ENCODE measurements at places on chromosomes 5 and 9.

- no peak for DNase-seq
These were observed 156.4 kb downstream of the SPOCK1 start for GRCh38 chr5:137342764-137343163.

DNA sequence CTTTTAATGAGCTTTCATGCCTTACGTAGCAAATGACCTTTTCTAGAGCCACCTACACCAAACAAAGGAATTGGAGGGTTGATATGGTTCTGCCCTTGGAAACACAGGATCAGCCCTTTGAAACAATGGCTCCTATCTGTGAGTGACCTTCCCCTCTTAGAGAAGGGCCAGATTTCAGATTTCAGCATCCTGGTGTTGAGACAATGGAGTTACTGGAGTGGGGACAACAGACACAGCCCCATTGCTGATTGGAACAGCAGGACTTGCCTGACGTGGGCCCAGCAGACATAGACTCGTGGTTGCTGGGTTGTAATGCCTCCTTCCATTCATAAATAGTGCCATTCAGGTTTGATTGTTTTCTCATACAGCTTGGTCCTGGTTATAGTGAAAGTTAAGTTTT is 96.0 kb downstream of the GALNT10 start:
- DNase-seq, result no peak

DNA sequence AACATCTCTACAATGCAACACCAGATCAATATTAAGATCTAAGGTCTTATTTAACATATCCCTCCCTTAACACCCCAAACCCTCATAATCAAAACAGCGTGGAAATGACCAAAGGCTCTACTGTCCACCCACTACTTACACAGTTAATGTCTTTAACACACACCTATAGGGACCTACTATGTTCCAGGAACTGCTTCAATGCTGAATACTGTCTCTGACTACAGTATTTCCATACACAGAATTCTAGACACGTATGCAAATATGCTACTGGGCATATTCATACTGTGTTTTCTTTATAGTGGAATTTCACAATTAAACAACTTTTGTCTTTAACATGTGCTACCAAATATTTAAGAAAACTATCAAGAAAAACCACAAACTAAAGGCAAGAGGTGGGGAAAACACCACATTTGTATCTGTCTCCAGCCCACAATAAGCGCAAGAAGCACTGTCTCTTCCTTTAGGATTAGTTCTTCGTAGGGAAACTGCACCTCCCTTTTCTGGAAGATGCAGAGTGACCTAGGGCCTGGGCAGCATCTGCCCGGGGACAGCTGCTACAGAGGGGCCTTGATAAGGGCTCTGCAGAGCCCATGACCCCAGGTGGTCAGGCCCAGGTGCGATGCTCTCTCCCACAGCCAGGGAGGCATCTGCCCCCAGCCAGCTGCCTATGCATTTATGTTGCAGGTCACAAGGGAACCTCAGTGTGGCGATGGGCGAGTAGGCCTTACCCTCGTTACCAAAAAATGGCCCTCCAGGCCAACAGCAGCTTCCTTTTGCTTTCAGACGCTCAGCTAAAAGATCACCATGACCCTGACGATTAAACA is 55.2 kb downstream of the PSMB7 start:
- no peak for DNase-seq

DNA sequence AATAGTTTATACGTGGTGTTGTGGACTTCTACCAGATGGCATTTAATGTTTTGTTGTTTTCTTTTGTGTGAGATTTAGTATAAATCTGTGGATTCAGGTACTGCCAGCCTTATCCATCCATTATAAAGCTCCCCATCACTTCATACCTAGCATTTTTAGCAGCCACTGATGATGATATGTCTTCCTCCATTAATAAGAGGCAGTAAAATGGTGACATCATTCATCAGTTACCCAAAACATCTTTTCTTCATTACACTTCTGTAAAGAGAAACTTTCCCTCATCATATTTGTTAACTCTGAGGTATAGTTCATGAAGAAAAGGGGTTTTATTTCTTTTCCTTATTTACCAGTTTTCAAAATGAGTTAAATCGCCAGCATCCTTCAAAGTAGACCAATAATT is 19.4 kb downstream of the CHD1 start:
- DNase-seq, result no peak

GRCh38 chr9:4141296-4141695 is 158.6 kb downstream of the GLIS3 start:
- DNase-seq, result no peak

GRCh38 chr5:132470010-132470392 is 20.6 kb downstream of the IRF1 start:
- peak; percentile 51 for DNase-seq

DNA sequence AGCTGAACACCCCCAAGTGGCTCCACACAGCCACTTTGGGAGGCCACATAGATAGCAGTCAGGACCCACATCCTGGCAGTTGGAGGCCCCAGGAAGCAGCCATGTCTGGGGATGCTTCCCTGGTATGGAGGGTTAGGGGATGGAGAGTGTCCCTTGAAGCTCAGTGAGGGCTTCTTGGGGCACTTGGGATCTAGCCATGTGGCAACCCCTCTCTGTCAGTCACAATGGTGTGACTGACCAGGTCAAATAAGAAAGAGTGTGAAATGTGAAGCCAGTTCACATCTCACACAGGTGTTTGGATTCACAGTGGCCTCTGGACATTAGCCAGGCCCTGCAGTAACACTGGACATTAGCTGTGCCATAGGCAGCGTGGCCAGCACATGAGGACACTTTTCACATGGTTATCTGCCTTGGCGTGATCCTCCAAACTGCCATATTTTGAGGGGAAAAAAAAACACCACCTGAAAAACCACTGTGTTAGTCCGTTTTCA is 53.9 kb upstream of the IL17B start:
- DNase-seq, result peak; percentile 36

DNA sequence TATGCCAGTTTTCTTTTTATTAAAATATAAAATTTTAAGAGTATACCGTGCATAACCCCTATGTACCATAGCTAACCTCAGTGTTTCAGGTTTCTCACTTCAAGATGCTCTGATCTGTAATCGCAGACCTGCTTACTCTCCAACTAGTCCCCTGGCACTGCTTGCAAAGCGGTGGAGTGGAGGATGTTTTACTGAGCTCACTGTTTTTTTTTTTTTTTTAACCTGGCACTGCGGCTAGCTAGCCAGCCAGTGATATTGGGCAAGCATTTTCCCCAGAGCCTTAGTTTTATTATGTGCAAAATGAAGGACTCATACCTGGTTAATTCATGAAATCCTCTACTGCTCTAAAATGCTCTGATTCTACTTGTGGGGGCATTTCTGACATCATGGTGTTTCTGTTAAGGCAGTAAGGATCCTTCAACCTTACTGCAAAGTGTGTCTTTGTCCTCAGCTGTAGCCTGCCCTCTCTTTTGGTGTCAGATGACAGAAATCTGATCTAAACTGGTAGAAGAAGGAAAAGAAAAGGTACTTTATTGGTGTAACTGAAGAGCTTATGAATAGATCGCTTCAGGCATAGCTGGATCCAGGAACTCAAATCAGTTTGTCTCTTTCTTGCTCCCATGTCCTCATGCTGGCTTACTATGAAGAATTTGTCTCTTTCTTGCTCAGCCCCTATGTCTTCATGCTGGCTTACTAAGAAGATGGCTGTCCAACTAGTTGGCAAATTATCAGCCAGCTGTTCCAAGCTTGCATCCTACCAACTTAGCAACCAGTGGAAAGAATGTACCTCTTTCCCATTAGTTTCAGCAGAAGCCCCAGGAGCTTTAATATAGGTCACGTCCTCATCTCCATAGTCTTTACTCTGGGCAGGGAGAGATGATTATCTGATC is 59.8 kb downstream of the DOCK2 start:
- no peak for DNase-seq

- no peak for DNase-seq
These were observed 96.0 kb downstream of the KIAA1958 start for GRCh38 chr9:112582371-112583262.

DNA sequence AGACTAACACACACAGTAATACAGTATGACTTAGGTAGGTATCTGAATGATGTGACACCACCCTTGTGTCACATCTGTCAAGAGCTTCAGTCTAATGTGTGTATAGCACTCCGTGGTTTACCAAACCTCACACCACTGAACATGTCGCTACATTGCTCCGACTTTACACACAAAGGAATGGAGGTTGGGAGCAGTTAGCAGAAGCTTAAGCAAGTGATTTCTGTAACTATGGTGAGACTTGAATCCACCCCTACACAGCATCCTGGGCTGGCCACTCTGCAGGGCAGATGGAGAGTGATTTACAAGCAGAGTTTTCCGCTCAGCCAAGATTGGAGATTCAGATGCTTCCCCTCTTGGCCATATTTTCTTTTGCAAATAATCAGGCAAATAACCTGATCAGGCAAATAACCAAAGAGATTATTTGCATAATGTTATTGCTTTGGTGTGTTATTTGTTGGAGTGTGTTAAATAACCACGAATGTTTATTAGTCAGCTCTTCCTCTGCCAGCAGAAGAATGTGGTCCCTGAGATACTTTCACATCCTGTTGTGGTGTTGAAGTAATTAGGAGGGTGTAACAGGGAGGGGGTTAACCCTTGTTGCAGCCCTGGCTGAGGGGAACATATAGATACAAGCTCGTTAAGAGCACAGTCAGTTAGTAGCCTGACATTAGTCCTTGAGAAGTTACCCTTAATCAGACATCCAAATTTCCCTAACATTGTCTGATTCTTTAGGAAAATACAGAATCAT is 92.8 kb downstream of the SNX18 start:
- no peak for DNase-seq

DNA sequence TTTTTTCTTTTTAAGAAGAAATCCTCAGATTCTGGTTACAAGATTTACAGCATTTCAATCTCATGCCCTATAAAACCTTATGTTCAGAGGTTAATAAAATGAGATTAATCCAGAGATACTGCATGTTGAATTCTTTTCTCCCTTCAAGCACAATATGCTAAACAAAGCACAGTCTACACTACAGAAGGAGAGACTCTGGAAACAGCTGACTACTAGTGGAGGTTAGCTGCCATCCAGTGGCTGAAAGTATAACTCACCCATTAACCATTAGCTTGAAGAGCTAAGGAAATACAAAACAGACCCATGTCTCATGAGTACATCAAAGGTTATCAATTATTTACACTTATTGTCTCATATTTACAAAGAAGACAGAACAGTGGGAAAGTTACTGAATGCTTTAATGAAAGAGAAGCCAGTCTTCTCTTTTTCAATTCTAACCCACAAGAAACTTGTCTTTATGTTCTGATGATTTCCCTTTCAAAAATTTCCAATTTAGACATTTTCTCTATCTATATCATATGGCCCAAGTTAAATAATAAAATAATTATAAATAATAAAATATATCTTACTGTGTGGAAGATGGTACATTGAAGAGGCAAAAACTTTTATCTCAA is 12.7 kb upstream of the DNAH5 start:
- DNase-seq, result peak; percentile 58

- DNase-seq, result no peak
These were observed 42.2 kb downstream of the PSD2 start for GRCh38 chr5:139837711-139838380.

GRCh38 chr9:118091711-118092500 is 387.7 kb downstream of the TLR4 start:
- DNase-seq, result no peak

DNA sequence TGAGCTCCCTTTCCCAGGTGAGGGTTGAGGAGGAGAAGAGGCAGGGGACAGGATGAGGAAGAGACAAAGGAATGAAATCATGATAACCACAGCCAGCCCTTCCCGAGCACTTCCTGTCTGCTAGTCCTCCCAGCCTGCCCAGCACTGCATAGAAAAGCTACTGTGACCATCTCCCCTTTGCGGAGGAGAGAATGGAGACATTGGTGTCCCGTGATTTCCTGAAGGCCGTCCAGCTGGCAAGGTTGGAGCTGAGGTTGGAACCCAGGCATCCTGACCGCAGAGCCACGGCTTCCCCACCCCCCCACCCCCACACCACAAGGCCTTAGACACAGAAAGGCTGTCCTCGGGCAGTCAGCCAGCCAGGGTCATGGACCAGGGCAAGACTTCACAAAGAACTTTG is 131.1 kb upstream of the ICE1 start:
- no peak for DNase-seq

DNA sequence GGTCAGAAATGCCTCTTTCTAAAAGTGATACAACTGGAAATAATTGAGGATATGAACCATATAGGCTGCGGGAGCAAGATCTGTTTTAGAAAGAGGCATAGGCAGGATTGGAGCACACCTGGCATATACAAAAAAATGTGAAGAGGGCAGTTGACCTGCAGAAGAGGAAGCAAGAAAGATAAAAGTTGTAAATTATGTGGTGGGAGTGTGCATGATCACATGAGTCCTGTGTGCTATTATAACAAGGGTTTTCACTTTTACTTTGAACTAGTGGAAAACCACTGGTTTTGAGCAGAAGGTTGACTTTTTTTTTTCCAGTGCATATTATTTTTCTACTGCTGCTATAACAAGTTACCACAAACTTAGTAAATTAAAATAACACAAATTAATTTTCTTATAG is 489.3 kb downstream of the ANXA1 start:
- no peak for DNase-seq

GRCh38 chr5:41094871-41095270 is 23.7 kb upstream of the MROH2B start:
- no peak for DNase-seq

DNA sequence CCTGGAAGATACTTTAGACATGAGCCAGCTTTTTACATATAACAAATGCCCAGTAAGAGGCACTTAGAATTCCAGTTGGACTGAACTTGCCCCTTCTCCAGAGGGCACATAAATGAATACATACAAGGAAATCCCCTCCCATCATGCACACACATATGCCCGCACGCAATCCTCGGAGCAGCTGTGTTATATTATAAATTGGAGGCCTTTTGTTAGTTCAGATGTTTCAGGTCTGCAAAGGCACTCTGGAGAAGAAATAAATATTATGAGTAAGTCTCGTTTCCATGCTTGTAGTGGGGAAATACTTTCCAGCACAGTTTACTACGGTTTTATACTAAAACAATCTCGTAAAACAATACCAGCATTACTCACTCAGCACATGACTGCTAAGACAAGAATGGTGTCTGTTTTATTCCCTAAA is 17.6 kb upstream of the MUSK start:
- peak; percentile 59 for DNase-seq

DNA sequence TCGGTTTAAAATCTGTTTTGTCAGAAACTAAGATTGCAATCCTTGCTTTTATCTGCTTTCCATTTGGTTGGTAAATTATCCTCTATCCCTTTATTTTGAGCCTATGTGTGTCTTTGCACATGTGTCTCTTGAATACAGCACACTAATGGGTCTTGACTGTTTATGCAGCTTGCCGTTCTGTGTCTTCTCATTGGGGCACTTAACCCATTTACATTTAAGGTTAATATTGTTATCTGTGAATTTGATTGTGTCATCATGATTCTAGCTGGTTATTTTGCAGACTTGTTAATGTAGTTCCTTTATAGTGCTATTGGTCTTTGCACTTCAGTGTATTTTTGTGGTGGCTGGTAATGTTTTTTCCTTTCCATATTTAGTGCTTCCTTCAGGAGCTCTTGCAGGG is 36.3 kb upstream of the SMIM15 start:
- DNase-seq, result no peak

Measured in lung (tissue), 17 donors.